Adipocyte (in vitro differentiated cells): ENCODE measurements at places on chromosomes 7 and 10.

DNA sequence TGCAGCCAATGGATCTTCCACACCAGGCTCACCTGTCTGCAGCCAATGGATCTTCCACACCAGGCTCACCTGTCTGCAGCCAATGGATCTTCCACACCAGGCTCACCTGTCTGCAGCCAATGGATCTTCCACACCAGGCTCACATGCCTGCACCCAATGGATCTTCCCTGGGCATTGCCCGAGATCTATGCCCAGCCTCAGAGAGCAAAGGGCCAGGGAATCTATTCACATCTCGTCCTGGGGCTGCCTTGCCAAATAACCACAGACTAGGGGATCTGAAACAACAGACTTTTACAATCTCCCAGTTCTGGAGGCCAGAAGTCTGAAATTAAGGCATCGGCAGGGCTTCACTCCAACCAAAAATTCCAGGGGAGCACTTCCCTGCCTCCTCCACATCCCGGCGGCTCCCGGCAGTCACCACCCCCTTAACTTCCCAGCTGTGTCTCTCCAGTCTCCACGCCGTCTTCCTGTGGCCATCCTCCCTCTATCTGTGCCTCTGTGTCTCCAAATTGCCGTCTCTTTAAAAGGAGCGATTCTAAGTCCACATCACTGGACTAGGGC is 92.4 kb upstream of the PPP2R2D start:
- no peak for DNase-seq

DNA sequence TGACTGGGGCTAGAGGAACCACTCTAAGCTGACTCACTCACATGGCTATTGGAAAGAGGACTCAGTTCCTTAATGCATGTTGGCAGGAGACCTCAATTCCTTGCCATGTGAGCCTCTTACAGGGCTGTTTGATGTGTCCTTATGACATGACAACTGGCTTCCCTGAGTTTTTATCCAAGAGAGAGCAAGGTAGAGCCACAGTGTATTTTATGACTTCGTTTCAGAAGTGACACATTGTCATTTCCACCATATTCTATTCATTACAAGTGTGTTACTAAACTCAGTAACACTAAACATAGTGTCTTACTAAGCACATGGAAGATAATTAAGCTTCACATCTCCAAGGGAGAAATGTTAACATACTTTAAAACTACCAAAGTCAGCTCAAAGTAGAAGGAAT is 98.2 kb downstream of the ZNF777 start:
- no peak for DNase-seq

DNA sequence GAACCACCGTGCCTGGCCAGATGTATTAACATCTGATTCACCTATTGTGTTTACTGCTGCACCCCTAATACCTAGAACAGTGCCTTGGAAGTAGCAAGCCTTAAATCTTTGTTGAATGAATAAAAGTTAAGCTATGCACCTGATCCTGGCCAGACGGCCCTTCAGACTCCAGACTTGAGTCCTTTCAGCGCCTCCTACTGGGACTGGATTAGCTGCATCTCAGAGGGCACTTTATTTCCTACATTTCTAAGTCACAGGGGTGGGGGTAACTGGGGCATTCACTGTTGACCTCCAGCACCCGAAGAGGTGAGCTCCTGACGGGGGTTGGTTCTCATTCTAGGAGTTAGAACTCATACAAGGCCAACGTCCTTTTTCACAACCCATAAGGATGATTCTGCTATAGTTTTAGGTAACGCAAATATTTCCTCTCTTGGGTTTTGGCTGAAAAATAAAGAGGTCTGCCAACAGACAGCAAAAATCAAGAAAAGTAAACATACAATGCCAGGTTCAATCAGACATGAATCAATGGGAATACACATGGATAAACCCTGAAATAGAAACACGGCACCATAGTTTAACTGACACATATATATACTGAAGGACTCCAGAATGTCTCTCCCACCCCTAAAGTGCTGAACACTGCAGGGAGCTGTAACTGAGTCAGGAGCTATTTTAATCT is 48.0 kb upstream of the DLG5 start:
- peak; percentile 49 for DNase-seq

DNA sequence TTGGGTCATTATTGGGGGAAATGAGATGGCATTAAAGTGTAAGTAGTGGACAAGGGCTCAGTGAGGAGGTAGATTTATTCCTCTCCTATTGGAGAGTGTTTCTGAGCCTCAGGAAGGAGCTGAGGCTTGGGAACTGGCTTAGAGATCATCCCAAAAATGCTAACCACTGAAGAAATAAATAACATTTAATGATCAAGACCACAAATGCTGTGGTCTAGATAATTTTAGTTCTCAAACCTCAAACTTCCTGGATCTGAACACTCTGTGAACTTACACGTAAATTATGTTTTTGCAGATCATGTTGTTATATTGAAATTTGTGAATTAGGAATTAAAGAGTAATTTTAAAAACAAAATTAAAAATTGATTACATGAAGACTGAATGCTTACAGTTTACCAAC is 27.3 kb downstream of the MDFIC start:
- no peak for DNase-seq

- no peak for DNase-seq
These were observed 297.8 kb downstream of the DNAJB6 start for GRCh38 chr7:157634401-157635147.

- no peak for DNase-seq
These were observed 198.7 kb downstream of the DGKI start for GRCh38 chr7:137647905-137648565.

DNA sequence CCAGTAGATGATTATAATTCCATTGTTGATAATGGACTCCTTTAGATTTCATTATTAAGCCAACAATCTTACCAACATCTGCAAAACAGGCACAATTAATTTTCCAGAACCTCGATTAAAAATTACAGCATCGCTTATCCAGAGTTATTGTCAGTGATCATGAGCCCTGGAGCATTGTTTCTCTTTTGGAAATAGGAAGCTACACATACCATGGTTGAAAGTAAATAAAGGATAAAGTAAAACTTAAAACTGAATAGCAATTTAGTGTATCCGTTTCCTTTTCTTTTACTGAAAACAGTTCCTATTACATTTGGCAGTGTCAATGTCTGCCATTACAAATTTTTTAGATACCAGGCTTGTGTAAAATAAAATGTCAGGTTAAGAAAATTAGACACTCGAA is 9.9 kb upstream of the HOXA2 start:
- DNase-seq: no peak

DNA sequence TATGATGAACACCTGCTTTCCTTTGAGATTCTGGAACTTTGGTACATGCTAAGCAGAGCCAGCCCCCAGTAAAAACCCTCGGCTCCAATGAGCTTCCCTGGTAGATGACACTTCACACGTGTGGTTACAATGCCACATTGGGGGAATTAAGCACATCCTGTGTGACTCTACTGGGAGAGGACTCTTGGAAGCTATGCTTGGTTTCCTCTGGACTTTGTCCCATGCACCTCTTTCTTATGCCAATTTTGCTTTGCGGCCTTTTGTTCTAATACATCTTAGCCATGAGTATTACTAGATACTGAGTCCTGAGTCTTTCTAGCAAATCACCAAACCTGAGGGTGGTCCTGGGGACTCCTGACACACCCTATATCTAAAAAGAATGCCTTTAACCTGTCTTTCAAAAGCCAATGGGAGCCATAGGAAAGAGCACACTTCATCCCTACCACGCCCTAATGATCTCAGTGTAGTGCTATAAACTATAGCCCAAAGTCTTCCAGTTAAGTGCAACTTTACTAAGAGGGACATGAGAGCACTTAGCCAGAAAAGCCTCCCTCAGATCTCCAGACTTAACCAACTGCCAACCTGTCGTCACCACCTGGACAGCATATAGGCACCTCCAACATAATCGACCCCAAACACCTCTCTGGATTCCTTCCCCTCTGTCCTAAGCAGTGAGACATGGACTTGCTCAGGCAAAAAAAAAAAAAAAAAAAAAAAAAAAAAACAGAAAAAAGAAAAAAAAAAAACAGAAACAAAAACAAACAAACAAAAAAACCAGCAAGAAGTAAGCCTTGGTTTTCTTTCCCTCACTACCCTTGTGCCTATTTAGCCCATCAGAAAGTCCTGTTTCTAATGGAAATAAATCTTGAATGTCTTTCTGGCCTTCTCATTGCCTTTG is 37.4 kb downstream of the CCDC6 start:
- DNase-seq: no peak

GRCh38 chr10:116713846-116714245 is 28.5 kb downstream of the HSPA12A start:
- DNase-seq: no peak

DNA sequence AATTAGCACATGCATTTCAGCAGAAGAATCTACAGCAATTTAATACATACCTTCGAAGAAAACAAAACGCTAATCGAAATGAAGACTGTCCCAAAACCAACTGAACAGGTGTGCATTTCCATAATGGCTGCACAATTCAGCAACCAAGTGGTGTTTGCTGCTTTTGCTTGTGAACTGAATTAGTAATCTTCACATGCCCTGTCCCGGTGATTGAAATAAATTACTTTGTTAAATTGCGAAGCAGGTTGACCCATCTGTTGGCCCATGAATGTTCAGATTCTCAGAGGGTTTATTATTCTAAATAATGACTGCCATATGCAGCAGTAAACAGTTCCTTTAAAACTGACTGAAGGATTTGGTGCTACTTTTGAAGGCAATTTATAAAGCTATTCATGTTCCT is 445.2 kb upstream of the NFE2L3 start:
- DNase-seq: no peak

- no peak for DNase-seq
These were observed 551.0 kb upstream of the AUTS2 start for GRCh38 chr7:69047151-69047754.

DNA sequence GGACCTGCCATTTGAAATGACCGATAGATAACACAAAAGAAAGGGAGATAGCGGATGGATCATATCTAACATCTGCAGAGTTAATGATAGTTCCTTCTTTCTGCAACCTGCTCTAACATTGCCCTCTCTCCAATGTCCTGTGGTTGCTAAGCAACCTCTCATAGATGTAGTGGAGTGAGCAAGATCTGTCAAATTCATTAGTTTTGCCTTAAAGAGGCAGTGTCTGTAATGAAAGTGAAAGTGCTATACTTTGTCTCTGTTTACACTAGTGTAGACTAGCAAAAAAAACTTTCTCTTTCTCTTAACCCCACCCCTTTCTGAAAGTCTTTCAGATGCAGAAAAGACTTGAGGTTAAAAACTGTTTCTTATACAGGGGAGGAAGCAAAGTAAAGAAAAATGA is 1196.9 kb downstream of the SORCS3 start:
- DNase-seq: no peak

- peak; percentile 34 for DNase-seq
These were observed 58.6 kb upstream of the COL13A1 start for GRCh38 chr10:69742928-69743602.

- DNase-seq: no peak
These were observed 78.5 kb downstream of the APBB1IP start for GRCh38 chr10:26516540-26517101.

DNA sequence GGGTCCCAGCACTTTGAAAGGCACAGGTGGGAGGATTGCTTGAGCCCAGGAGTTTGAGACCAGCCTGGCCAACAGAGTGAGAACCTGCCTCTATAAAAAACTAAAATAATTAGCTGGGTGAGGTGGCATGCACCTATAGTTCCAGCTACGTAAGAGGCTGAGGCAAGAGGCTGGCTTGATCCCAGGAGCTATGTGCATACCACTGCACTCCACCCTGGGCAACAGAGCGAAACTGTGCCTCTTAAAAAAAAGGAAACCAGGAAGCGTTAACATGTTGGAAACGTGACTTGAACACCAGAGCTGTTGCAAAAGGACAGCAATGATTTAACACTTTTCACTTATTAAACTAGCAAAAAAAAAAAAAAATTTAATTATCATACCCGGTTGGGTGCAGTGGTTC is 12.6 kb downstream of the BAZ1B start:
- no peak for DNase-seq

GRCh38 chr10:17562614-17563013 is 54.6 kb downstream of the HACD1 start:
- peak; percentile 90 for DNase-seq

DNA sequence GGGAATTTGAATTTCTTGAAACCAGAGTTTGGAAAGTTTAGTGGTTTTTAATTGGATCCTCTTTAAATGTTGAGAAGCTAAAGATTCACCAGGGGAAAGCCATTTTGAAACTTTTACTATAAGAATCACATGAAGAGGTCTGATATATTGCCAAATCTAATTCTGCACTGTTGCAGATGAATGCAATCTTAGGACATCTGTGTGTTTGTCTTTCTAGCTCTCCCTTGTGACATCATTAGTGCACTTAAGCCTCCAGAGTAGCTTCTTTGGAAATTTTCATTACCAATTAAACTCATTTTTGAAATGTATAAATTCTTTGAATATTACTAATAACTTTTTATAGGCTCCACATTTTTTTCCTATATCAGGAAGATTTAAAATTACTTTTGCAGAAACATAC is 160.2 kb downstream of the BICC1 start:
- peak; percentile 68 for DNase-seq

GRCh38 chr7:123995617-123996326 is 37.1 kb downstream of the TMEM229A start:
- no peak for DNase-seq

GRCh38 chr7:78702770-78703169 is 750.7 kb downstream of the MAGI2 start:
- DNase-seq: peak; percentile 94

GRCh38 chr10:60032723-60033122 is 126.4 kb upstream of the CCDC6 start:
- peak; percentile 65 for DNase-seq

- DNase-seq: no peak
These were observed 8.8 kb downstream of the ACSL5 start for GRCh38 chr10:112382515-112383235.

DNA sequence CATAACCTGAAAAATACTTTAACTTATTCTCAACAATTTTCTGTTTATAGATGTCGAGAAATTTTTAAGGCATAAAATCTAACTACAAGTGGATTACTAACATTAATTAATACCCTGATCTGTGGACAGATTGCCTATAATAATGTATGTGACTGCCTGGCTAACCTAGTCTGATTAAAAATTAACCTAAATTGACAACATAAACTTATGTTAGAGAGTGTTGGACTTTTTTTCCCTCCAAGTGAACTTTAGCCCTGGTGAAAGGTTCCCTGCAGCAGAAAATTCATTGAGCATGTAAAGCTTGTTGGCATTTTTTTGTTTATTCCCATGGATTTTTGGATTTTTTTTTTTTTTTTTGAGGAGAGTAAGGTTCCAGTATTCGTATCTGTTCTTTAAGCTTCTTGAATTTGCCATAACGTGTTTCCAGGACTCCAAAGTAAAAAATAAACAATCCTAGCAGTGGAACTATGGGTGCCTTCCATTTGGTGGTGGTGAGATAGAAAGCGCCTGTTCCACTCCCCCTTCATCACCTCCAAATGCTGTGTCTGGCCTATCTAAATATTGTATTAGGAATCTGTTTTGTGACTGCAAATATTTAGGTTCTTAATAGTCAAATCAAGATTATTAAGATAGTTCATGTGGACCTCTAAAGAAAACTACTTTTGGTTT is 36.1 kb downstream of the NET1 start:
- DNase-seq: no peak

DNA sequence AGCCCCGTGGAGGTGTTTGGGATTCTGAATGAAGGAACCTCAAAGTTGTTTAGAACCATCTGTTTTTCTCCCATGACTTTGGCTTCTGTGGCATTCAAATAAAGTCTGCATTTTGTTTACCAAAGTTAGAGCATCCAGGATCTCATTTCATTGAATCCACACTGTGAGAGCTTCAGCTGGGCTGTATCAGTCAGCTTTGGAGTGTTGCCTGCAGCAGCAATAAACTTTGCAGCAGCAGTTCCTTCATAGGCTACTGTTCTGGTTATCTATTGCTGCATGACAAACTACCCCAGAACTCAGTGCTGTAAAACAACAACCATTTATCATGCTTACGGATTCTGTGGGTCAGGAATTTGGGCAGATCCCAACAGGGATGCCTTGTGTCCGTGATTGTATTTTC is 1575.2 kb upstream of the LRRTM3 start:
- no peak for DNase-seq
